ENCODE measurements at places on chromosomes 2 and 18. TPM values are rescaled to one million over a fixed set of nuclear protein-coding genes. Genes with fewer than 3 reads are reported as not detected.

The GPR35 gene
- polyA plus RNA-seq, result 118 TPM

The RUFY4 gene
- polyA plus RNA-seq, result 0.69 TPM

DNA sequence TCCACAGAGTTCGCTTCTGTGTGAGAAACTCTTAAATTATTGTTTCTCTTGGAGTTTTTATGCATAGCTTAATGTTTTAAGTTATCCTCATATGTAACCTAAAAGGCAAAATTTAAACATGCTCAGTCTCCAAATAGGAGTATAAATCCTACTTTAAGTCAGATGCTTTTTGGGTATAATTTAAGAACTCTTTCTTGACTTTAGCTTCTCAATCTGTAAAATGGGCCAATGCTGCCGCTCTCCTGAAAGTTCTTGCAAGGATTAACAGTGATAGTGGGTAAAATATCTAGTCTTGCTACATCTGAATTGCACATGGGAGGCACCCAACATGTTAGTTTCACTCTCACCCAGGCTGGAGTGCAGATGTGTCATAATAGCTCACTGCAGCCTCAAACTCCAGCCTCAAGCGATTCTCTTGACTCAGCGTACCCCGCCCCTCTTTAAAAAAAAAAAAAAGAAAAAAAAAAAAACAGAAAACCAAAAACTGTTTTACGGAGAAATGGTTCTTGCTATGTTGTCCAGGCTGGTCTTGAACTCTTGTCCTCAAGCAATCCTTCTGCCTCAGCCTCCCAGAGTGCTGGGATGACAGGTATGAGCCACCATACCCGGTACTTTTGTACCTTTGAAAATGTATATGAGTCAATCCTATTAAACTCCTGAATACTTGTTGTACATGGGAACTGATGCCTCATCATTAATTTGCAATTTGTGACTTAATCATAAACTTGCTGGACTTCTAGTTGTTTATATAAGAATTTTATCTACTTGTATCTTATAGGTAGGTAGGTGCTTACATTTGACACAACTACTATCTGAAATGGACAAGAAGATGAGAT lies 1.8 kb downstream of the FBXO48 start:
- no peaks in the 10 kb centered on the region for H3K36me3 ChIP-seq
- DNase-seq, result peak; percentile 46
- H3K27ac ChIP-seq, result no peak overlapping the region
- H3K27me3 ChIP-seq, result no peaks in the 10 kb centered on the region
- no peak overlapping the region for H3K4me3 ChIP-seq
- peaks cover 4% of the 10 kb centered on the region for H3K4me1 ChIP-seq

DNA sequence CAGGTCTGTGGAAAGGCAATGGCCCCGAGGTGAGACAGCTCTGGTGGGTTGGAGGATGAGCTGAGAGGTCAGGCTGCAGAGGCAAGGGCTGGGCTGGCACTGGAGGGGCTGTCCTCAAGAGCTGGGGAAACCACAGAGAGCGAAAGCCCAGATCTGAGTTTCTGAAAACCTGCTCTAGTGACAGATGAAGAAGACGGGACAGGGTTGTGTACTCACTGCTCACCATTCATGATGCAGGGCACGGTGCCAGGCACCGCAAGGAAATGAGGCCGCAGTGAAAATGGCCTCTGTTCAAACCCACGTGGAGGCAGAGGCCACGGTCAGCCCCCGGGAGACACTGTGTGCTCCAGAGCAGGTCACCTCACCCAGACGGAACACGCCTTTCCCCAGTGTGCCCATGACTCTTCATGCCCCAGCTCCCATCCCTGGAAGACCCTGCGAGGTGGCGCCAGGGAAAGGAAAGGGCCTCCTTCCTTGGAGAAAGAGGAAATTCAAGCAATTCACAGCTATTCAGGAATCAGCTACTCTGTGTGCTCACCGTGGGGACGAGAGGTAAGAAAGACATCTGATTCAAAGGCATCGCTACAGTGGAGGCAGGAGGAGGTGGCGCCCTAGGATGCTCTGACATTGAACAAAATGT lies 24.3 kb upstream of the ID2 start:
- H3K27me3 ChIP-seq, result no peaks in the 10 kb centered on the region
- no peak for DNase-seq
- H3K4me1 ChIP-seq, result no peaks in the 10 kb centered on the region
- no peaks in the 10 kb centered on the region for H3K36me3 ChIP-seq
- H3K4me3 ChIP-seq, result no peak overlapping the region
- H3K27ac ChIP-seq, result no peak overlapping the region

The SIX3 gene
- polyA plus RNA-seq, result not detected

DNA sequence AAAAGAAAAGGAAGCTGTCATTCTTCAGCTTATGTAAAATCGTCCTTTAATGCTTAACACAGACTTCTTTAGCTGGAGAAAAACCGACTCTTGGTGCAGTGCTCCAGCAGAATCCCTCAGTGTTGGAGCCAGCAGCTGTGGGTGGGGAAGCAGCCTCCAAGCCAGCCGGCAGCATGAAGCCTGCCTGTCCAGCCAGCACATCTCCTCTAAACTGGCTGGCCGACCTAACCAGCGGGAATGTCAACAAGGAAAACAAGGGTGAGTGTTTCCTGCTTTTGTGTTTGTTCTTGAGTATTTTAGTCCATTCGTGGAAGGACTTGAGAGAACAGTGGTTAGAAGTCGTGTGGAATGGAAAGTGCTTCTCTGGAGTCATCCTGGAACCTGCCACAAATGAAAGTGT lies 38.9 kb downstream of the KDM3A start:
- no peak overlapping the region for H3K27ac ChIP-seq
- H3K36me3 ChIP-seq, result peaks cover 89% of the 10 kb centered on the region
- H3K4me1 ChIP-seq, result no peaks in the 10 kb centered on the region

The KCNIP3 gene
- polyA plus RNA-seq, result 2.1 TPM

GRCh38 chr2:218885981-218886947 lies 5.6 kb downstream of the WNT10A start:
- DNase-seq, result no peak
- no peak overlapping the region for H3K27ac ChIP-seq
- peaks cover 77% of the 10 kb centered on the region for H3K27me3 ChIP-seq

All from large intestine (tissue), 12 donors.